ENCODE measurements at places on chromosomes 7 and 10.
A peak's percentile ranks its signal among the peaks of the same experiment; 100 is the strongest.

DNA sequence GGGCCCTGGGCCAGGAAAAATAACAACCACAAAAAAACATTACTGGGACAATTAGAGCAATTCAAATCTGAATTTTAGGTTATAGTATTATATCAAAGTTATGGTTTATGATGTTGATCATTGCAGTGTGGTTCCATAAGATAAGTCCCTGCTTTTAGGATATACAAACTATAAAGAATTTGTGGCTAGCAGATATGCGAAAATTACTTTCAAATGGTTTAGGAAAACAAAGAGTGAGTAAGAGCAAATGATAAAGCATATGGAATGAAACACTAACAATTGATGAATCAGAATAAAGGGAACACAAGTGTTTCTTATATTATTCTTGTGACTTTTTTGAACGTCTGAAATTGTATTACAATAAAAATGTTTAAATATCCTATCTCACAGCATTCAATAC lies 64.4 kb upstream of the HECTD2 start:
- no peak for DNase-seq

GRCh38 chr10:98339799-98340198 lies 71.8 kb upstream of the LOXL4 start:
- DNase-seq = no peak

DNA sequence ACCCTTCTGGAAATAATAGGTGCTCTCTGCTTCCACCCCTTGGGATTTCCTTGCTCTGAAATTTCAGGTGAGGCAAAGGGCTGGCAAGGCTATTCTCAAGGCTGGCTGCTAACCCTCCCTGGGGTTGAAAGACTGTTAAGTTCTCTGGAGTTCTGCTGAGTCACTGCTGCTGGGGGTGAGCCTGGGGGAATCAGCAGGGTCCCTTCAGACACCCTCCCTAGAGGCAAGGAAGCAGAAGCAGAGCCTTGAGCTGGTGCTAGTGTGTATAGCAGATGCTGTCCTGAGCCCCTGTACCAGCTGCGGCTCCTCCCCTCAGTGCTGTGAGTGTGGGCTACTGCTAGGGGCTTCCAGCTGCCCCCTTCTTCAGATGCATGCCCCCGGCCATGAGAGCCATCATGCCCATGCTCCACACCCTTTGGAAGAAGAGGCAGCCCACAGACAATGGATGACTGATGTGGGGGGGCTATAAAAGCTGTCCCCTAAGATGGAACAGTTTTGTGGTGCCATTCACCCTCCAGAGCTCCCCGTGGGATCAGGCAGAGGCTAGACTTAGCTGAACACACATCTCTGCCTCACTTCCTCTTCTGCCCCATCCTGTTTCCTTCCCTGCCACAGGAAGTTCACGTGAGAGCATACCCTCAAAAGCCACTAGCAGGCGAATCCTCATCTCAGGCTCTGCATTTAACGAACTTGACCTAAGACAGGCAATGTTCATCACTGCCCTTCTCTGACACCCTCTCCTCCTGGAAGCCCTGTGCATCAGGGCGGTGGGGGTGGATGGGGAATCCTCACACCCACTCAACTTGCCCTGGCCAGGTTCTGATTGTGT lies 91.8 kb downstream of the SH3PXD2A start:
- DNase-seq = peak; percentile 35

GRCh38 chr7:75650681-75651080 lies 88.1 kb downstream of the HIP1 start:
- no peak for DNase-seq

GRCh38 chr7:27705200-27705594 lies 34.8 kb upstream of the TAX1BP1 start:
- DNase-seq = no peak

- no peak for DNase-seq
Observed at GRCh38 chr10:119299531-119299930, 92.2 kb downstream of the GRK5 start.

DNA sequence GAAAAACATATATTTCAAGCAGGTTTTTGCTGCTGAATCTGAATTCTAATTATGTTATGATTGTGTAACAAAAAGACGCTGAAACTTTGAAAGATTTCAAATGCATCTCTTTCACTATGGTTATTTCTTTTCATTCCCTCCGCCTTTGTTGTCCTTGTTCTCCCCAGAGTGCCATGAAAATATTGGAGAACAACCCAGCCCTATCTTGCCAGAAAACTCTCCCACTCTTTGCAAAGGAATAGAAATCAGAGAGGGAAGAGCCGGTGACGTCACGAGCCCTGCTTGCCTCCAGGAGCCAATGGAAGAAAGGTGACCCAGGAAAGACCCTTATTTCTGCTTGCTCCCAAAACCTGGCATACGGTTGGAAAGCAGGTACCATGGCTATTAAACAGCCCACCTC lies 3.4 kb downstream of the GFRA1 start:
- no peak for DNase-seq

DNA sequence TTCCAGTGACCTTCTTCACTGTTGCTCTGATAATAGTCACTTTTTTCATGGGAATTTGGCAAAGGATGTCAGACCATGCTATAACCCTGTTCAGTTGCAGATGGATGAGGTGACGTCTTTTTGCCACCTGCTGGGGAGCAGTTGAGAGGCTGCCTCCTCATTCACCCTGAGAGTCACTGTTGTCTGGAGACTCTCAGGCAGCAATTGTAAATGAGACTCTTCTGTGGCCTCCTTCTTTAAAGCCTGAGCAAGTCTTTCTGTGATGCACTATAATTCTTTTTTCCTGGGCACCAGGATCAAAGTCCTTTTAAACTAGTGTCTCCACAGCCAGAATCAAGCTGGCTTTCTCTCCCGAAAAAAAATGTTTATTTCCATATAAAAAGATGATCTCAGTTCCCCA lies 345.1 kb downstream of the ARL4A start:
- no peak for DNase-seq

- DNase-seq = no peak
Observed at GRCh38 chr7:68697796-68698280, 900.4 kb upstream of the AUTS2 start.

DNA sequence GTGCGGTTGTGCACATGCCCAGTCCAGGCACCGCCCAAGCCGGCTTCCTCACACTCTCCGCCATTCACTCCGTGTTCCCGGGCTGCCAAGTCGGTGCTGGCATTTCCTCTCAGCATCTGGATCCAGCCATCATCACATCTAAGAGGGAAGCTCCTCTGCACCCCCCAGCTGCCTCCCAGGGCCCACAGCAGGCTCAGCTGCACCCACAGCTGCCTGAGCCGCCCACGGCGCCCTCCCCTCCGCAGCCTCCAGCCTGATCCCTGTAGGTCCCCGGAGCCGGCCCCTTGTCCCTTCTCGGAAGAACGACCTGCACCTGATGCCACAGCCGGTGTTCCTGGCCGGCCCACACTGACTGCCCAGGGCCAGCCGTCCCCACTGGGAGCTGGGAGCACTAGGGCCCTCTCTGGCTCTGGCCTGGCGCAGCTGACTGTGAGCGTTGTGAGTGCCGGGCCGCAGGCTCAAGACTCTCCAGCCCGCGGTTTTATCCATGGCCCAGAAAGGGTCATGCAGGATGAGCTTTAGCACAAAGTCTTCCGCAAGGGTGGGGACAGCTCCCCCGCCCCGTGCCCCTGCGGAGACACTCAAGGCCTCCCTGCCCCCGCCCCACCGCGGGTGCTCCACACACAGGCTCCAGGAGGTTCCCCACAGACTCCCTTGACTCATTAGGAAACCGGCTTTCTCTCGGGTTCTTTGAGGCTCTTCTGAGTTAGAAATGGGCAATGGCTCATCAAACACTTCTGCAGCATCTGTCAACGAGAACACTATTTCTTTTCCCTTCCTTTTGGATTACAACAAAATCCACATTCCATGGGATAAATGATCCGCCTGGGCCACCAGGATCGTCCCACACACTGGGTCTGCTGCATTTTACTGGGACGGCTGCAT lies 31.2 kb downstream of the CFAP46 start:
- DNase-seq = no peak

DNA sequence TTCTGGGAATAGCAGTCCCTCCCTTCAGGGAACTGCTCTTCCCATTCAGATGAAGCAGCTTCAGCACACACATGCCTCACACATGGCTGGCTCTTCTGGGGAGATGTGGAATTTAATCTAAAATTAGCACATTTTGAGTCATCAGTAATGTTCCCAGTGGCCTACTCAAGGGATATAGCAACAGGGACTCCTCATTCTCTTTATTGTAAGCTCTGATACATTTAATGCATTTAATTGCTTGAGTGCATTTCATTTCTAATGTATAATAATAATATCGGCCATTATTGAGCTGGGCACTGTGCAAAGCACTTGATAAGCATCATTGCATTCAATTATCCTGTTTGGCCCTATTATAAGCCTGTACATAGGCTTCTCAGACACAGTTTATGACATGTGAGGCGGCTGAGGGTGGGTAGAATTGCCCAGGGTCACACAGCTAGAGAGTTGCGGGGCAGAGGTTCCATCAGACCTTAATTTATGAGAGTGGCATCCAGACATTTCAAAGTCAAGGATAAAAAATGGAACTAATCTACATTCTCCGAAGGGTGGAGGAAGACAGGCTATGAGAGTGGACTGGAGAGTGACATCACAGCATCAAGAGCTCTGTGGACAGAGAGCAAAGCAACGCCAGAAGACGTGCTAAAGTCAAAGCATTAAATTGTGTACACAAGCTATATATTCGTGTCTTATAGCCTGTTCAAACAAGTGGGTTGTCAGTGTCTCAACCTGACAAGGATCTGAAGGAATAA lies 76.8 kb downstream of the LANCL2 start:
- no peak for DNase-seq

GRCh38 chr7:155258226-155258560 lies 39.5 kb upstream of the INSIG1 start:
- DNase-seq = no peak

- no peak for DNase-seq
Observed at GRCh38 chr7:2197436-2198155, 35.1 kb downstream of the MAD1L1 start.

DNA sequence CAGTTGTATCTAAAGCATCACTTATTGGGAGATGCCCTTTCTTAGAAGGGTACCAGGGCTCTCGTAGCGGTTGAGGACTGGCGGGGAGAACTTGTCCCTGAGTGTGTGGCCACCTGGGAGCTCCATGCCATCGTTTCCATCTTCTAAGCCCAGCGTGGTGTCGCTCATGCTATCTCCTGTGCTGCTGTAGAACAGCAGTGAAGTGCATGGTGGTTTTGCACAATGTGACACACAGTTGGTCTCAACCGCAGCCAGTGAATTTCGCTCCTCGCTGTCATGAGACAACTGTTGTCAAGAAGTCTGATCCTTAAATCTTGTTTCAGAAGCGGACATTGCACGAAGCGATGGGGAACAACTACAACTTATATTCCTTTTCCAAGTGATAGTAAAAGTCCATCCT lies 283.4 kb downstream of the GRID1 start:
- DNase-seq = no peak

GRCh38 chr7:128737867-128738385 lies 1.2 kb upstream of the CALU start:
- no peak for DNase-seq

- DNase-seq = no peak
Observed at GRCh38 chr10:15433850-15434537, 62.9 kb upstream of the FAM171A1 start.

DNA sequence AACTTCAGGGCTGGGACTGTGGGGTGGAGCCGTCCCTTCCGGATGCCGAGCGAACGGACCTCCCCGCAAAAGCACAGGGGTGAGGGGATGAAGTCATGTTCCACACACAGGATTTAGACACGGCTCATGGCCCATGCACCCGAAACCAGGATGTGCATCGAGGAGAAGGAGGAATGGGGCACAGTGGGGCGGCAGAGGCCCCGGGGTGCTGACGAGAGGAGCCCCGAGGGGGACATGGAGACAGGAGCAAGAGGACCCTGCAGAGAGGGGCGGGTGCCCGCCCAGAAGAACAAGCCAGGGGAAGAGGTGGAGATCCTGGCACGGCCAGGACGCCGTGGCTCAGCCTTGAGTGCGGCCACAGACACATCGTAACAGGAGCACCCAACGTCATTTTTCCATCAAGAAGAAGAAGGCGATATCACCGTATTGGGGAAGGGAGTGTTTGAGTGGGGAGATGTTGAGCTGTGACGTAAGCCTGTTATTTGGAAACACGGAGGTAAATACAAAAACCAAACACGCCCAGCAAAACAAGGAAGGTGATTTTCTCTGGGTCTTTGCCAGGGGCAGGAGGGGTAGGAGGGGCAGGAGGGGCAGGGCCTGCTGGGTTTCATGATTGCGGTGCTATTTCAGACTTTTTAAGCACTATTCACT lies 25.3 kb upstream of the FOXL3 start:
- DNase-seq = no peak

- no peak for DNase-seq
Observed at GRCh38 chr10:37067576-37067975, 57.8 kb upstream of the ANKRD30A start.

GRCh38 chr7:120273476-120273975 lies 551 bp downstream of the KCND2 start:
- DNase-seq = no peak

DNA sequence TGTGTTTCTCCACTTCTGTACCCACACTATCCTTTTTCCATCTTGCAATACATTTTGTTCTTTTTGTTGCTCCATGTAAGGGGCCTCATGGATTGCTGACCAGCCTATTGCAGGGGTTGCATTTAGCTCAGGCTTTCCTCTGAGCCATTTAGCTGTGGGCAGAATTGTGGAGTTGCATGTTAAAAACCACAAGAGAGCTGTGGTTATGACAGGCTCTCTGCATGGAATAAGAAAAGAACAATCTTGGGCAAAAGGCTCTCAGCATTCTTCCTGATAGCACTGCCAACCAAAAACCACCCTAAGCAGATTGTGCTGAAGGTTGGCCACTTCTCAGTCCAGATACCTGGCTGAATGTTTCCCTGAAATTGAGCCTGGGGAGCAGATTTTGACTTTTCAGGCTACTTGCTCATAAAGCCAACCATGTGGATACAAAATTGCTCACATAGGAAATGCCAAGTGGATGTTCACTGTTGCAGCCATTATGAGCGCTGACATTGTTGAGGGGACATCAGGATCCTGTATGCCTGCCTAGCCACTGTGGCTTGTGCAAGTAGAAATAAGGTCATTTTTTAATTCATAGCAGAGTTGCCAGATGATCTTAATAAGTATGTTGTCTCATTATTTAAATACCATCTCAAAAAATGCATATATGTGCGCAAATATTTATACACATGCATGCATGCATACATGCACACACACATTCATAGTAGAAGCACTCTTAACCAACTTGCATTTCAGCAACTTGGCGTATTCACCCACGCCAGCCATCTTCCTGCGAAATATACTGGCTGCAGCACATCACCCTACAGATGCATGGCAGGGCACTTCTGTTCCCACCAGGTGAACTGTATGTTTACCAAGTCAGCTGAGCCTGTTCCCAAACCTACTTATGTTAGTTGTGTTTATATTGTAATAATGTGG lies 695.4 kb downstream of the LRMDA start:
- no peak for DNase-seq
